G401 (cell line): ENCODE measurements at places on chromosomes 7 and 10.

- DNase-seq = no peak
Measured at GRCh38 chr7:92904244-92905131, 68.1 kb upstream of the CDK6 start.

DNA sequence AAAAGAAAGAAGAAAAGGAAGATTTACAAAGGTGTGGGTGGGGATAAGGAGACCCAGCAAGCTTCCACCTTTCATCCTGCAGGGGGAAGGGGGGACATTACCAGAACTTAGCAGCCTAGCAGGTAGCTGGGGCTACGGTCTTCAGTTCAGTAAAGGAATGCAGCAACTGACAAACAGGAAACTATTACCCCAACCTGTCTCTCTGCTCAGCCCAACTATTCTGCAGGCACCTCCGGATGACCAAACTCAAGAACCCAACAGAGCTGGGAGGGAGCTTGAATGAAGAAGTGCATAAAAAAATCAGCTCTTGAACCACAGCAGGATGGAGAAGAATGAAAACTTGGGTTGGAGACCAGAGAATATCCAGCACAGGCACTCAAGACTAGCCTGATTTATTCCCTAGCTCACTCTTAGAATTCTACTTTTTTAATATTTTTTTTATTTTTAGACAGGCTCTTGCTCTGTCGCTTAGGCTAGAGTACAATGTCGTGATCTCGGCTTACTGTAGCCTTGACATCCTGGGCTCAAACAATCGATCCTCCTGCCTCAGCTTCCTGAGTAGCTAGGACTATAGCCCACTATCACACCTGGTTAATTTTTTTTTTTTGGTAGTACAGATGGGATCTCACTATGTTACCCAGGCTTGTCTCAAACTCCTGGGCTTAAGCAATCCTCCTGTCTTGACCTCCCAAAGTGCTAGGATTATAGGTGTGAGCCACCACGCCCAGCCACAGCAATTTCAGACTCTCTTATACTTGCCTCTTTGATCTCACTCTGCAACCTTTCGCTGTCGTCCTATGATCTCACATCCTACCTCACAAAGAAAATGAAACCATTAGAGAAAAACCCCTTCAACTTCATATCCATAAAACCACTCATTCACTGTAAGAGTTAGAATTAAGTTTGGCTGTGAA is 18.5 kb upstream of the C10orf67 start:
- no peak for DNase-seq

DNA sequence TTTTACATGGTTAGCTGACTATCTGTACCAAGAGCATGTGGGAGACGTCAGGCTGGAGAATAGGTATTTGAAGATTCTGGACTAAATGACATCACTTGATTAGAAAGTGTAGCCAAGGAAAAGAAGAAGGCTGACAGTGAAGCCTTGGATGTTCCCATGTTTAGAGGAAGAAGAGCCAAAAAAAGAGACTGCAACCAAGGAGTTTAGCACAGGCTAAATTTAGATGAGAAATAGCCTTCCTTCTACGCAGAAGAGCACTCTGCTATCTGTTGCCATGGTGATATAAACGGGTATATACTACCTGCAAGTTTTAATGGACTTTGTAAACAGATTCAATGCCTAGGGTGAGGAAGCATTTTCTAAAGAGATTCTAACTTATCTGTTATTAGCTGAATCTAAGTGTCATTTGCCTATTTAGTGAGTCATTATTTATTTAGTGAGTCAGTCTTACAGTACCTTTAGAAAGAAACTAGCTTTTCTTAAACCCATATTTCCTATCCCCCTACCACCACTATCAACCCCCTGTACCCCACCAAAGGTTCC is 69.8 kb downstream of the CDK6 start:
- DNase-seq = peak; percentile 59

- no peak for DNase-seq
Measured at GRCh38 chr10:96747734-96748550, 27.6 kb upstream of the PIK3AP1 start.

DNA sequence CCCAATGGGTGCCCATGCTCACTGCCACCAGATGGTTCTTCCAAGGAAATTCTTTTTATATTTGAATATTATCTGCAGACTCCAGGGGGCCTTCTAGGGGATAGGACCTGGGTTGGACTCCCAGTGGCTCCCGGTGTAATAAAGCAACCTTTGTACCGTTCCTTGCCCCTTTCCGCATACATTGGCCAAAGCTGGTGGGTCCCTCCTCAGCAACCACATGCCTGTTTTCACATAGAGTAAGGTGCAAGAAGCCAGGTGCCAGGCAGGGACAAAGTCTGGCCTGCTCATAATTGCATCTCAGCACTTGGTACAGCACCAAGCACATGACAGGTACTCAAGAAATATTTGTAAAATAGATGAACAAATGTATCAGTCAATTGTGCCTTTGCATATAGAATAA is 46.4 kb upstream of the PPP1R3C start:
- DNase-seq = no peak

GRCh38 chr7:35384761-35385700 is 131.1 kb upstream of the TBX20 start:
- no peak for DNase-seq

DNA sequence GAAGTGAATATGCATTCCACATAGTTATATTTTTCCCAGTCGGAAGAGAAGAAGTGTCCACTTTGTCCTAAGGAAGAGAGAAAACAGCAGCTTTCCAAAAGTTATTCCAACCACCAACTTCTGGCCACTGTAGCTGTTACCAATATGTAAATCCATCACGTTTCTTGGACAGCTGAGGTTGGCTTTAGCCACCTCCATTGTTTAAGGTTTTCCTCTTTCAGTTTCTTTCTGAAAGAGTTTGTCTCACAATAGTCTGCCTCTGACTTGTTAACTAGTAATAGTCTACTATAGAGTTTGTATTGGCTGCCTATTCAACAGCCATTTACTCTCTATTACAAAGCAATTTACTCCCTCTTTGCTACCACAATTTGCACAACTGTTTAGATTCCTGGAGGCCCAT is 457.6 kb upstream of the LRRN3 start:
- no peak for DNase-seq

GRCh38 chr7:118870187-118870586 is 645.7 kb downstream of the ANKRD7 start:
- no peak for DNase-seq

GRCh38 chr10:36050763-36051499 is 408.8 kb upstream of the FZD8 start:
- DNase-seq = no peak

DNA sequence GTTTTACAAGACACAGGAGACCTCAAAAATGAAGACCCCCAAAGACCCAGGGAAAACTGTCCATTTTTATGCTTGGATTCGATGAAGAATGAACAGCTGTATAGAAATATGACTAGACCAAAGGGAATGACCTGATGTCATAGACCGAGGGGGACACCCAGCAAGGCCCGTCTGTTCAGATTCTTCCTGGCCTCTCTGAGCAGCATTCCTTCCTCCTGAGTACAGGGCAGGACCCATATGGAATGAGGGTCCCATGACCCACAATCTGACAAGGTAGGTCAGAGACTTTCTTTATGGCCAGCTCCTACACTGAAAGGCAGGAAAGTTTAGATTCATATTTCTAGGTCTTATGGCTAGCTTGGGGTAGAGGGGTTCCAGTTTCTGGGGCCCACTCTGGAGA is 356.0 kb downstream of the GATA3 start:
- no peak for DNase-seq

DNA sequence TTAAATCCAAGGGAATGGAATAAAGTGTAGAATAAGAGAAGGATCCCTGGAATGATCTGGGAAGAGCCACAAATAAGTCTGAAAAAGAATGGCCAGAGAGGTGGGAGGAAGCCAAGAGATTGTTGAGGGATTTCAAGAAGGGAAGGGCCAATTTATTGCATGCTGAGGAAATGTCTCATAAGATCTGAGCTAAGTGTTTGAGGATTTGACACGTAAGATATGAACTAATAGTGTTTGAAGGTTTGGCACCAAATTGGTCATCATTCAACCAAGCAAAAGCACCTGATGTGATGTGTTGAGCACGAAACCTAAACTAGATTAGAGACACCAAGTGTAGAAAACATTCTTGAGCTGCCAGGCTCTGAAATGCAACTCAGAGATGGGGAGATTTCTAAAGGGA is 97.9 kb downstream of the TSPAN12 start:
- no peak for DNase-seq

GRCh38 chr10:20247454-20247853 is 431.2 kb downstream of the PLXDC2 start:
- DNase-seq = no peak

DNA sequence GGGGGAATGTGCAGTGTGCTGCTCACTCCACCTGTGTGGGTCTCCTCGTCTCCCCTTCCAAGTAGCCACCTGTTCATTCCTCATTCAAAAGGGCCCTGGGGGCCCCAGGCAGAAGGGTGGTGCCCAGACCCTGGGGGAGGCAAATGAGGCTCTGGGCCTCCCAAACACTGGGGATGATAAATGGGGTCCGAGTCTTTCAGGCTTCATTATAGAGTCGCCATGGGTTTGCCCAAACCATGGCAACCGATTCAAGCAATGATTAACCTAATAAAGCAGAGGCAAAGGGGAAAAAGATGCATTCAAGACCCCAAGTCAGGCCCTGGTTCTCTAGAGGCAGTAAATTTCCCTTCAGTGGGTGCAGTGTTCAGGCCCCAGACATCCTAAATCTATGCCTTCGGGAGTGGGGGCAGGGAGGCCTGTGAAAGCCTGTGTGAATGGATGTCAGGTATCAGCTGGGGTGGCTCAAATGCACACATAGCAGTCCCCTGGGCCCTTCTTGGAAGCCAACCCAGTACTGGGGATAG is 10.4 kb downstream of the NEUROG3 start:
- DNase-seq = no peak

- no peak for DNase-seq
Measured at GRCh38 chr10:6423004-6423403, 157.1 kb downstream of the PRKCQ start.
